ENCODE measurements at places on chromosomes 7 and 10.

DNA sequence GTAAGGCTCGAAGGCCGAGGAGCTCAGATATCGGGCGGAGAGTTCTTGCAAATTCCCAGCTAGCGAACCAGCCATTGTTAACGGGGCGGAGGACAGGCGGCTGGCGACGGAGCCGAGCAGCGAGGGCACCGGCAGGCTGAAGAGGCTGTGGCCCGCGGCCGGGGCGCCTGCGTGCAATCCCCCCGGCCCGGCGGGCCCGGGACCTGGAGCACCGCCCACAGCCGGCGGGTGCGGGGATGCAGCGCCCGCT lies 4.1 kb downstream of the VAX1 start:
- no peak for DNase-seq

DNA sequence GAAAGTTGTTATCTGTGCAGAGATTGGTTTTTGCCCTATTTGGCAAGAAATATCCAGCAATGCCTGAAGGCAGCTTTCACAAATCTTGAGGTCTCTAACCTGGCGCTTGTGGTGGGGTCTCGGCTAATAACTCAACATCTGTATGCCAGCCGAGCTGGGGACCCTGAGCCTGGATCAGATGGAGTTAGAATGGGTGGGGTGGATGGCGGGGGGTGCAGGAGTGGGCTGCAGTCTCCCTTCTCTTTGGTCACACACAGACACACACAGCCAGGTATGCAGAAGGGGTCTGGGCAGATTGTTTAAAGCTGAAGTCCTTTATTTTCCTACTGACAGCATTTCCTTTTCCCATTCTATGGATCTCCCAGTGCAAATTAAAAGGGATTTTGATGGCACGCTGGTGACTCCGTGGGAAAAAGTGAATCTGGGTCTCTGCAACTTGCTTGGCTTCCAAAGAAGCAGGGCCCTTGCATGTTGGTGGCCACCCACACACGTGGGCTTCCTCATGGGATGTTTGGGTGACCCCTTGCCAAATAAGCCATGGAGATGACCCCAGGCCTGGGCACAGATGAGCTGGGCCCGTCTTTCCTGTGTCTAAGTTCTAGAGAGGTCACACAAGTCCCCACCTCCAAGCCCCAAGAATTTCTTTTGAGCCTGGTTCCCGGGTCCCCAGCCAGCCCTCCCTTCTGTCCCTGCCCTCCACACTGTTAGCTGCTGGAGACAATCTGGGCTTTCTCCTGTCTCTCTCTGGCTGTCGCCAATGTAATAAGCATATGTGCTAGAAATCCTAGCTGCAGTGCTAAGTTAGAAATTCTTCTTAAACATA lies 39.9 kb upstream of the EMX2 start:
- no peak for DNase-seq

GRCh38 chr7:27198871-27199801 lies 755 bp downstream of the HOXA13 start:
- DNase-seq = no peak

- no peak for DNase-seq
These were observed 165.9 kb downstream of the ABCA13 start for GRCh38 chr7:48337012-48337621.
